Renal pelvis (tissue), 12 donors: ENCODE measurements at places on chromosomes 12 and 14. TPM values are rescaled to one million over a fixed set of nuclear protein-coding genes. Genes with fewer than 3 reads are reported as not detected.
A peak's percentile ranks its signal among the peaks of the same experiment; 100 is the strongest.

GRCh38 chr12:83985084-83985483, 927.5 kb downstream of the SLC6A15 start:
- no peak for DNase-seq

The PGF gene
- polyA plus RNA-seq, result 9.1 TPM

- no peak for DNase-seq
Measured at GRCh38 chr14:102229739-102230092, 75.2 kb downstream of the MOK start.

- DNase-seq, result no peak
Measured at GRCh38 chr12:83538361-83538965, 851.8 kb downstream of the TMTC2 start.

DNA sequence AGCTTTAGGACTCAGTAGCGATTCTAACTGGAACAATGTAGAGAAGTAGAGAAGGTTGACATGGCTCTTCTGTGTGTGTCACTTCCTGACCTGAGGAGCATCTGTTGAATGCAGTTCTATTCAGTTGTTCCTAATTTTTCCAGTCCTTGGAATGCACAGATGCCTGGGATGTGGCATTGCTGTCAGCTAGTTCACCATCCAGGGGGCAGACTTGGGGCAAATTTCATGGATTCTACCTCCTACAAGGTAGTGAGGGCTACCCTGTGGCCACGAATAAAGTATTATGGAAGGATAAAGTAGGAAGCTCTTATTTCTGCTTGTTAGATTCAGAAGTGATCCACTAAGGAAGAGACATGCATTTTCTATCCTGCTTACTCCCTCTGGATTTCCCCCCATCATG, 74.4 kb upstream of the GPATCH2L start:
- DNase-seq, result no peak

The P2RX2 gene
- 1.6 TPM for polyA plus RNA-seq

The SPRYD3 gene
- 19.8 TPM for polyA plus RNA-seq

DNA sequence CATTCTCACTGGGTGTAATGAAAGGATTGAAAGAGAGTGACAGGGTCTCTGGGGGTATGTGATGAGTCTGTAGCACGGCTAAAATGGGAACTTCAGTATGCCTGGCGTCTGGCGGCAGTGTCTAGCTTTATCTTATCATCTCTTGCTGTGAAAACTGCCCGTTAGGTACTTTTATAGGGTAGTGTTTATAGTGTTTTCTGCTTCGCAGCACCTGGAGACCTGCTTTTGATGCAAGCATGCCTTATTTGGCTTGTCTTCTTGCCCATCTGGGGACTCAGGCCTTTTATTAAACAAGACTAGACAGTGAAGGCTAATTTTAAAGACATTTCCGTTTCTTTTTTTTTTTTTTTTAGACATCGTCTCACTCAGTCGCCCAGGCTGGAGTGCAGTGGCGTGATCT, 36.3 kb upstream of the ALDH2 start:
- DNase-seq, result no peak

DNA sequence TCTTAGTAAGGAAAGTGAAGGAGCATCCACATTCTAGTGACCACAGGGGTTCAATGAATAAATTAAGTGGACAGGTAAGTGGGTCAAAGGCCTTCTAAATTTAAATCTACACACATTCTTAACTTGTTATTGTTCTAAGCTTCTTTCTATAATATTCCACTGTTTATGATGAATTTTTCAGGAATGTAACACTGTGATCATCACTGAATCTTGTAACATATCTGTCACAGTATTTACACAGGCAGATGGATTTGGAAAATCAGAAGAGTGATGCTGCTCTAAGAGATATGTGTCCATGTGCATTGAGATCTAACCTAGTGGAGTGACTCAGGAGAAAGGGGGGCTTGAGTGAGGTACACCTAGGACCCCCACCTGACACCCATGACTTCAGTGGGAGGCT, 115.4 kb upstream of the OVCH1 start:
- no peak for DNase-seq

GRCh38 chr14:96630281-96630680, 128.1 kb downstream of the PAPOLA start:
- no peak for DNase-seq

DNA sequence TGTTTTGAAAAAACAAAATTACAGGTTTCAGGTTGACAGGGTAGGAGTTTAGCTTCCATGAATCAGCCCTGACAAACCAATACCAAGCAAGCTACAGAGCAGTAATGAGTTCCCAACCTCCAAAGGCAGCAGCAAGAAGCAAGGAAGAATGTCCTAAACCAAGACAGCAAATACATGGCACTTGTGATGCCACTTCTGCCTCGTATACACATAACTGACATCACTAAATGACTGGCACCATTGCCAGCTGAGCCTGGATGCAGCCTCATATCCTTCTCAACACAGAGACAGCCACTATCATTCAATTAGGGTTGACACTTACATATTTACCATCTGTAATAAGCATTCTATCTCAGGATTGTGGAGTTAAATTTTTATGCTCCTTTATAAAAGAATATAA, 35.0 kb upstream of the MDM1 start:
- no peak for DNase-seq

GRCh38 chr12:32158525-32158924, 51.9 kb downstream of the BICD1 start:
- DNase-seq, result no peak

GRCh38 chr14:33764876-33765650, 185.8 kb downstream of the EGLN3 start:
- peak; percentile 34 for DNase-seq

- no peak for DNase-seq
Measured at GRCh38 chr12:49675137-49675536, 32.1 kb downstream of the FMNL3 start.

The TOMM20L gene
- polyA plus RNA-seq, result 1.5 TPM

The KRT6A gene
- polyA plus RNA-seq, result not detected

DNA sequence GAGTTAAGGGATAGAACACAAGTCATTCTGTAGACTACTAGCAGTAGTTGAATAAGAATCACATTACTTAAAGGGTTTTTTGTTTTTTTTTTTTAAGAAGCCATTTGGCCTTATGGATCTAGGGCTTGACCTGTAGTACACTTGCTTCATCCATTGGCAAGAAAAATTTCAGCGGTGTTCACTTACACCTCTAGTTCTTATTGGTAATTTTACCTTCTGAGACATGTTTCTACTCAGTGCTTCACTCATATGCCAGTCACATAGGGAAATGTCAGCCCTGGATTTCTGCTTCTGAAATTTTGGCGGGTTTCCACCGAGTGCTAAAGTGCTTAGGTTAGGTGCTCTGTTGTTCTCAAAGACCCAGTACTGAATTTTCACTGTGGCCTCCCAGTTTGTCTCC, 72.9 kb downstream of the FRMD6 start:
- no peak for DNase-seq

DNA sequence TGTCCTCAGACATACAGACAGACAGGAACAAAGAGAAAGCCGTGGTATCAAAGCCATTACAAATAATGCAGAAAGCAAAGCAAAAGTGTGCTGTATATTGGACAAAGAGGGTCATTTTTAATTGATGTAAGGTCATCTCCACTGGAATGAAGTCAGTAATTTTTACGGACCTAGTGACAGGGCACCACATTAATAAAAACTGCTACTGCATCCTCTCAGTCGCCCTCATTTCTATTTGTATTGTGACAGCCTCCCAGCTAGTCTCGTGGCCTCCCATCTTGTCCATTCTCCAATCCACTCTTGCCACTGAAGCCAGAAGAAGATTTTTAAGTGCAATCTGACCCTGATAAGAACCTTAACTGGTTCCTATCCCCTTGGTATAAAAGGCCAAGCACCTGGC, 132.4 kb downstream of the NUAK1 start:
- no peak for DNase-seq

- DNase-seq, result no peak
Measured at GRCh38 chr14:33810308-33810707, 140.6 kb downstream of the EGLN3 start.

DNA sequence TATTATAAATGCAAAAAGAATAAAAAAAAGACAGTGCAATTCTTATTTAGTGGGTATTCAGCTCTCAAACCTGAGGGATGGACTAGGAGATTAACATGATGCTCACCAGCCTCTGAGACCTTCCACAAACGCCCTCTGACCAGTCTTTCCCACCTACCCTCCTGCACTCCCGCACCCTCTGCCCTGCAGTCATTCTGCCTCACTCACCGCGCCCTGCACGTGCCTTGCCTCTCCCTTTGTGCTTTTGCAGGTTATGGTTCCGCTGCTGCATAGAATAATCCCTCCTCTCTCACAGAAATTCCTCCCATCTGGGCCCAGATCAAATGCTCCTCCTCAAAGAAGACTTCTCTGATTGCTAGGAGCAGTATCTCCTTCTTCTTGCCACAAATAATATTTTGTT, 28.5 kb upstream of the TMCC3 start:
- no peak for DNase-seq

- DNase-seq, result no peak
Measured at GRCh38 chr14:60933920-60934655, 46.8 kb downstream of the TRMT5 start.

GRCh38 chr14:34098045-34098984, 147.4 kb upstream of the EGLN3 start:
- DNase-seq, result peak; percentile 41

The KRT78 gene
- polyA plus RNA-seq, result not detected

- DNase-seq, result no peak
Measured at GRCh38 chr14:33480071-33480886, 470.6 kb downstream of the EGLN3 start.

The RDH16 gene
- polyA plus RNA-seq, result 1.0 TPM

GRCh38 chr12:108772247-108772646, 40.9 kb upstream of the CORO1C start:
- no peak for DNase-seq

- DNase-seq, result no peak
Measured at GRCh38 chr14:34966413-34966812, 16.4 kb upstream of the SRP54 start.

GRCh38 chr14:49975276-49975675, 82.4 kb downstream of the ARF6 start:
- no peak for DNase-seq

GRCh38 chr14:54343272-54344121, 53.3 kb upstream of the CDKN3 start:
- peak; percentile 89 for DNase-seq

GRCh38 chr12:76135456-76135855, 51.0 kb upstream of the NAP1L1 start:
- no peak for DNase-seq
